ENCODE measurements at places on chromosomes 3 and 15. TPM values are rescaled to one million over a fixed set of nuclear protein-coding genes. Genes with fewer than 3 reads are reported as not detected.

Gene IL5RA
- 0.48 TPM for total RNA-seq

GRCh38 chr3:152226176-152226575 lies 42.6 kb upstream of the MBNL1 start:
- H3K27me3 ChIP-seq = no peaks in the 10 kb centered on the region
- H3K4me3 ChIP-seq = no peak overlapping the region
- peaks cover 5% of the 10 kb centered on the region for H3K36me3 ChIP-seq

- H3K4me1 ChIP-seq = peaks cover 16% of the 10 kb centered on the region
- no peak overlapping the region for H3K27ac ChIP-seq
- no peaks in the 10 kb centered on the region for H3K27me3 ChIP-seq
- DNase-seq = no peak
- no peak overlapping the region for H3K4me3 ChIP-seq
- no peaks in the 10 kb centered on the region for H3K36me3 ChIP-seq
These were observed 279.3 kb downstream of the KCNH8 start for GRCh38 chr3:19427422-19428149.

DNA sequence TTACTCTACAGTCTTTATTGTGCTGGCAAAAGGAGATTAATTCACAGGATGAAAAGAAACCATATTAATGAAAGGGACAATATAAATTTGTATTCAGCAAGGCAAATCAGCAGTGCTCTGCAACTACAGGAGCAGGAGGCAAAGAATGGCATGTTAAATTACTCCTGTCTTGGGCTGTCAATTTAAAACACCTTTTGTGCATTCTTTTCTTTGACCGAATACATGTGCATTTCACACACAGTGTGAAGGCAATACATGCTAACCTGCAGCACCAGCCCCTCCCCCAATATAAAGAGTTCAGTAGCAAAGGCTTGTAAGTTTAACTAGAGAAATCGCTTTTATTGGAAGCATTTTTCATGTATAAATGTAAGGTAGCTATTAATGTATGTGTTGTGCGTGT lies 275.2 kb upstream of the TOPAZ1 start:
- peaks cover 32% of the 10 kb centered on the region for H3K27me3 ChIP-seq
- no peak overlapping the region for H3K27ac ChIP-seq
- no peak for DNase-seq
- H3K4me1 ChIP-seq = peaks cover 15% of the 10 kb centered on the region
- no peaks in the 10 kb centered on the region for H3K36me3 ChIP-seq
- no peak overlapping the region for H3K4me3 ChIP-seq

Gene RASL12
- total RNA-seq = not detected

DNA sequence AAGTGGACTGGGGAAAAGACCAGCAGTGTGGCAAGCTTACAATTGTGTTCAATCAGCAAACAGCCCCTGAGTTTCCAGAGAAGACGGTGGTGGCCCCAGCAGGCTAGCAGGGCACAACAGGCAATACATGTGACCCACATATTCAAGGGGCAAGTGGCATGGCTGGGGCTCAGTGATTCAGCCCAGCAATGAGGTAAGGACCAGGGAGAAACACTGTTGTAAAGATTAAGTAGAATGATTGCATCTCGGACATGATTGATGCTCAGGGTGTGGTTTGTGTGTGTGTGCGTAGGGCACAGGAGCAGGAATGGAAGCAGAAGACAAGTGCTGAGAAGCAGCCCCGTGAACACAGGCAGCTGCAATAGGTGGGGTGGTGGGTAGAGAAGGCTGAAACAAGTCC lies 37.9 kb downstream of the KLHL6 start:
- no peaks in the 10 kb centered on the region for H3K27me3 ChIP-seq
- H3K4me1 ChIP-seq = peaks cover 51% of the 10 kb centered on the region
- H3K27ac ChIP-seq = peak overlapping the region; percentile 69
- peaks cover 21% of the 10 kb centered on the region for H3K36me3 ChIP-seq
- H3K4me3 ChIP-seq = peak overlapping the region; percentile 4

Gene IL12A
- 0.65 TPM for total RNA-seq

GRCh38 chr3:56197991-56198390 lies 270.3 kb downstream of the ERC2 start:
- no peak for DNase-seq
- H3K4me1 ChIP-seq = no peaks in the 10 kb centered on the region
- no peak overlapping the region for H3K4me3 ChIP-seq
- H3K27ac ChIP-seq = no peak overlapping the region

Gene TJP1
- not detected for total RNA-seq

DNA sequence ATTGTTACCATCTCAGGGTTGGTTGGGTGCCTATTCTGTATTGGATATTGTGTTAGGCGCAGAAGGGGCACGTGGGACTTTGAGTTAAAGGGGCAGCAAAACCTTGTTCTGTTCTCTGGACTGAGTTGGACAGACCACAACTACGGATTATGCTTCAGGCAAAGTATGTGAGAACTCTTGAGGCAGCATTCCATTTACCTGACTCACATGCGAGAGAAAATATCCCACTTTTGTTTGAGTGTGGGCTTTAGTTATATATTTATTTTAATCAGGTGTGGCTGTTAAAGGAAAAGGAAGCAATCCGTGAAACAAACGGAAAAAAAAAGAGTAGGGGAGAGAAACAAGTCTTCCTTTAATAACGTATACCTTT lies 627 bp upstream of the PLS1 start:
- no peak for DNase-seq
- peaks cover 18% of the 10 kb centered on the region for H3K4me1 ChIP-seq
- H3K27me3 ChIP-seq = peaks cover 10% of the 10 kb centered on the region
- no peak overlapping the region for H3K27ac ChIP-seq
- H3K36me3 ChIP-seq = no peaks in the 10 kb centered on the region

Gene HESX1
- 0.50 TPM for total RNA-seq

DNA sequence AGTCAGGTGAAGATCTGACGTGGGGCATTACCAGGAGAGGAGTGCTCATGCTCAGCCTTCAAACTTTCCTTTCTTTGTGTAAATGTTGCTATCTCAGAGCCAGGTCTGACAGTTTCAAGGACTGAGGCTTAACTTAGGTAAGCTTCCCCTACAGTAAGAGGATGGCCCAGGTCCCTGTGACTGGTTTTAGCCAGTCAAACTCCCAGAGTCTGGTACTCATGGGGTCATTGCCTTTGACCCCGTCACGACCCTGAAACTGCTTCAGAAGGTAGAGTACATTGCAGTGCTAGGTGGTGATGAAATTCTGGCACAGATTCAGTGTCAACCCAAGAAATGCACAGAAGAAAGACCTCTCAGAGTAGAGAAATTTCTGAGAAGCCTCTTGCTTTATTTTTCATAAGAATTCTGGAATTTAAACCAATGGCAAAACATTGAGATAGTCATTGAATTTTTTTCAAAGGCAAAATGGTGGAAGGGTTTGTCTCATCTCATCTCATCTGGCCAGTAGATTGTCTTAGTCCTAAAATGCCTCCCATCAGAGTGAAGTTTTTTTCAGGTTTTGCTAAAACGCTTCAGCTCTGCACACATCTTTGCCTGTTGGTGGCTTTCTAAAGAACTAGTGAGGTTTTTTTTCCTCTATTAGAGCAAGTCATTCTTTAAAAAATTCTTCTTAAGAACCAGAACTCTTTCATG lies 23.1 kb downstream of the ZBTB38 start:
- H3K4me1 ChIP-seq = peaks cover 5% of the 10 kb centered on the region
- H3K27ac ChIP-seq = no peak overlapping the region
- H3K4me3 ChIP-seq = no peak overlapping the region

DNA sequence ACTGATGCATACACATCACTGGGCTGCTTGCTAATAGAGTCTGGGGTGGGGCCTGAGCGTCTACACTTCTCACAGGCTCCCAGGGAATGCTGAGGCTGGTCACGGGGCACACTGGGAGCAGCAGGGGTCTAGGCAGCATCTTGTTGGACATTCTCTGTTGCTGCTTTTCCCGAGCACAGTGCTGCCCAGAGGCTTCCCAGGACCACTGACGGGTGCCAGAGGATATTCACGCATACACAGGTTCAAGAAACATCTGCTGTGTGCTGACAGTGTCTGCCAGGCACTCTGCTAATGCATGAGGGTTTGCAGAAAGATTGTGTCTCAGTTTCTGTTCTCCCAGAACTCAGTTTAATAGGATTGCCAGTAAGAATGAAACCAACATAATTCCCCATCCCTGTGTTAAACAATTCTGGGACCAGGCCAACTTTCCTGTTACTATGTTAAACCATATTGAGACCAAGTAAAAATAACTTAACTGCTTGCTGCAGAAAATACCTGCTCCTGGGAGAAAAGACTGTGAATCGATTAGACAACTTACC lies 23.9 kb upstream of the BCL2L10 start:
- H3K36me3 ChIP-seq = peaks cover 19% of the 10 kb centered on the region
- H3K27ac ChIP-seq = no peak overlapping the region
- peaks cover 15% of the 10 kb centered on the region for H3K4me1 ChIP-seq
- no peak overlapping the region for H3K4me3 ChIP-seq

DNA sequence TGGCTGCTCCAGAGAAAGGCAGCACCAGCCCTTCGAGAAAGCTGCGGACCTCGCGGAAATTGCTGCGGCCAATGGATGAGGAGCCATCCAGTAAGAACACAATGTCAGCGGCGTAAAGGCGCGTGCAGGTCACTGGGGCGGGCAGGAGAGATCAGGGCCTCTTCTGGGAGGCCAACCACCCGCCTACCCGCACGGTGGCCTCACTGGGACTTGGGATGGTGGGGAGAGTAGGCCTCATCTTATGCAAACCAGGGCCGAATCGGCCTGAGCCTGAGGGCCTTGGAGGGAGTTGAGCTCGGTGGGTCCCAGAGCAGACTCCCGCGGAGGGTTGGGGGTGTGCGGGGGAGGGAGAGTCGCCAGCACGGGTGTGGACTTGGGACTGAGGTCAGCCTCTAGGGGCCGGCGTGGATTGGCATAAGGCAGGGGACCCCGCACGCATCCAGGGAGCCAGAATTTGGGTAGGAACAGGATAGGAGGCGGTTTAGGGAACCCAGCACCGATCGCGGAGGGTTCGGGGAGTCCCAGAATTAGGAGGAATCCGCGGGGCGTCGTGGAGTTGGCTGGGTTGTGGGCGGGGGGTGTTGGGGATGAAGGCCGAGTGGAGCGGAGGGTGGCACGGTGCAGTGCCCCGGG lies 596 bp downstream of the COL7A1 start:
- peaks cover 26% of the 10 kb centered on the region for H3K27me3 ChIP-seq
- DNase-seq = no peak
- H3K4me3 ChIP-seq = no peak overlapping the region
- H3K27ac ChIP-seq = no peak overlapping the region

GRCh38 chr3:10915376-10915775 lies 77.2 kb upstream of the SLC6A1 start:
- H3K4me3 ChIP-seq = no peak overlapping the region
- H3K27me3 ChIP-seq = peaks cover 4% of the 10 kb centered on the region
- no peak overlapping the region for H3K27ac ChIP-seq
- DNase-seq = no peak
- H3K36me3 ChIP-seq = no peaks in the 10 kb centered on the region

DNA sequence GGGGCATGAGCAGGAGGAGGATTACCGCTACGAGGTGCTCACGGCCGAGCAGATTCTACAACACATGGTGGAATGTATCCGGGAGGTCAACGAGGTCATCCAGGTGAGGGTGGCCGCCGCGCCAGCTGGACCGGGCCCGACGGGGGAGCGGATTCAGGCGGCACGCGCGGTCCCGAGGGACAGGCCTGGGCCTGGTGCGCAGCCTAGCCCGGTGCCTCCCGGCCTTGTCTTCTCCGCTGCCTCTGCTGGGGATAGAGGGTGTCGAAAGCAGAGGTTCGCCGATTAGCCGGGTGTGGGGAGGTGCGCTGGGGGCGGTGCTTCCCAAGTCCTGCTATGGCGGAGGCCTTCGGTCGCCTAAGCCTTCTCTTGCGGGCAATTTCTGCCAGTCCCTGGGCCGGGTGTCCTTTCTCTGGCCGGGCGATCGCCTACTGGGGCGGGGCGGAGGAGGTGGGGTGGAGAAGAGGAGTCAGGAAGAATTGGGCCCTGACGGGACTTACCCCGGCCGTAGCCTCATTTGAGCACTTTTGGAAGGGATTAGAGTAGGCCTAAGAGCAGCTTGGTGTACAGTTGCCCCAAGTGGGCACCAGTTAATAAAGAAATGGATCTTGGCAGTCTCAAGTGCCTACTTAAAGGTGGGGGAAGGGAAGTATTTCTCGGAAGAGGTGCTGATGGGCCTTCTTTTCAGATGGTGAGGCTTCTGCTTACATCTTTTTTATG lies 940 bp downstream of the ARIH1 start:
- H3K36me3 ChIP-seq = peaks cover 26% of the 10 kb centered on the region
- H3K4me1 ChIP-seq = peaks cover 30% of the 10 kb centered on the region
- peak; percentile 85 for DNase-seq
- no peaks in the 10 kb centered on the region for H3K27me3 ChIP-seq
- peak overlapping the region; percentile 96 for H3K27ac ChIP-seq

Gene CTDSPL
- 1.3 TPM for total RNA-seq

DNA sequence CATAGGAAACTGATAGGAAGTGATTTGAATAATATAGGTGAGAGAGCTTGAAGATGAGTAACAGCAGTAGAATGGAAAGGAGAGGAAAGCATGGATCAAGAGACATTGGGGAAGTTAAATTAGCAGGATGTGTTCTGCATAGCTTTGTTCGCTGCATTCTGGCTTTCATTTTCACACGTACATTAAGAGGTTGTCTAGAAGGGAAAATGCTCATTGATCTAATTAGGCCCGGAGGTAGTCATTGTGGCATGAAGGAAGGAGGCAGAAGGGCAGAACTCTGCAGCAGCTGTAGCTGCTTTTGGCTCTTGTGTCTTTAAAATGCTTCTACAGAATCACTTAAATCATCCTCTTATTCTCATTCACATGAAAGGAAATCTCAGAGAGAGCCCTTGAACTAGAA lies 40.3 kb downstream of the KCNAB1 start:
- peaks cover 9% of the 10 kb centered on the region for H3K4me1 ChIP-seq
- DNase-seq = no peak
- peaks cover 4% of the 10 kb centered on the region for H3K27me3 ChIP-seq
- H3K36me3 ChIP-seq = no peaks in the 10 kb centered on the region

- H3K4me3 ChIP-seq = peak overlapping the region; percentile 64
- DNase-seq = peak; percentile 35
- peaks cover 86% of the 10 kb centered on the region for H3K27me3 ChIP-seq
- H3K36me3 ChIP-seq = peaks cover 1% of the 10 kb centered on the region
- H3K4me1 ChIP-seq = peaks cover 37% of the 10 kb centered on the region
These were observed 1.0 kb downstream of the SHOX2 start for GRCh38 chr3:158105119-158105709.

- H3K36me3 ChIP-seq = no peaks in the 10 kb centered on the region
- H3K27me3 ChIP-seq = no peaks in the 10 kb centered on the region
- DNase-seq = no peak
- H3K4me1 ChIP-seq = no peaks in the 10 kb centered on the region
- H3K4me3 ChIP-seq = no peak overlapping the region
- H3K27ac ChIP-seq = no peak overlapping the region
These were observed 223.2 kb upstream of the LMCD1 start for GRCh38 chr3:8278448-8278847.

- peaks cover 79% of the 10 kb centered on the region for H3K27me3 ChIP-seq
- H3K27ac ChIP-seq = no peak overlapping the region
- DNase-seq = peak; percentile 43
These were observed 23.0 kb upstream of the ANP32A start for GRCh38 chr15:68843425-68844311.

- no peak overlapping the region for H3K27ac ChIP-seq
- no peak for DNase-seq
- peaks cover 16% of the 10 kb centered on the region for H3K4me1 ChIP-seq
- H3K27me3 ChIP-seq = peaks cover 14% of the 10 kb centered on the region
These were observed 56.1 kb downstream of the MYZAP start for GRCh38 chr15:57647791-57648130.

All from activated naive CD8-positive, alpha-beta T cell treated with anti-CD3 and anti-CD28 coated beads, Interleukin-2, amount 10 ng/mL, durations not matched to agents 7 days and 5 days (primary cell).